DMS53 (cell line): ENCODE measurements at places on chromosomes 6 and 20.

DNA sequence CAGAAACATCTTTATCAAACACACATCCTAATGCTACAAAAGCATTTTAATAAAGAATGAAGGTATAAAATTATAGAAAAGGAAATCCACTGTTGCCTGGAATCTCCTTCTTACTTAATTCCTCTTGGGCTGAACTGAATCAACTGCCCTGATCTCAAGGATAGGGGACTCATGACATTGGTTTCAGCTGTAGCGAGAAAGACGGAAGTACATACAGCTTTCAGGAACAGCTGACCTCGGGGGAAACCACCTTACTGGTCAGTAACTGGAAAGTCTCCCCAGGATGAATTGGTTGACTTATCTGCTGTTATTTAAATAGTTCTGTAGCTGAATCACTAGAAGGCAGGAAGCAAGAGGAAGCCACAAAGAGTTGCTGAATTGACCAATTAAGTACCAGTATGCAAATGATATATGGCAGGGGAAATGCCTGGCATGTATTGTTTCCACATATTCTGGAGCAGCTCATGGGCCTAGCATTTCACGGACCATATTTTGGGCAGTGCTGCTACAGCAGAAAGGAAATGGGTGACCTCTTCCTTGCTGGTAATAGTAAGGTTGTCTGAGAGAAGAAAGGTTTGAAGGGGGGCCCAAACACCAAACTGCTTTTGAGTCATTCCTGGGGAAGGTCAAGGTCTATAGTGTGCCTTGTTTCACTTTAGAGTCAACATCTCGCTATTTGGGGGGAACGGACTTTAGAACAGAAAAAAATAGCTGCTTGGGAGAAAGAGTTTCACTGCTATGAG, 43.7 kb upstream of the MAP7 start:
- DNase-seq, result peak; percentile 64

DNA sequence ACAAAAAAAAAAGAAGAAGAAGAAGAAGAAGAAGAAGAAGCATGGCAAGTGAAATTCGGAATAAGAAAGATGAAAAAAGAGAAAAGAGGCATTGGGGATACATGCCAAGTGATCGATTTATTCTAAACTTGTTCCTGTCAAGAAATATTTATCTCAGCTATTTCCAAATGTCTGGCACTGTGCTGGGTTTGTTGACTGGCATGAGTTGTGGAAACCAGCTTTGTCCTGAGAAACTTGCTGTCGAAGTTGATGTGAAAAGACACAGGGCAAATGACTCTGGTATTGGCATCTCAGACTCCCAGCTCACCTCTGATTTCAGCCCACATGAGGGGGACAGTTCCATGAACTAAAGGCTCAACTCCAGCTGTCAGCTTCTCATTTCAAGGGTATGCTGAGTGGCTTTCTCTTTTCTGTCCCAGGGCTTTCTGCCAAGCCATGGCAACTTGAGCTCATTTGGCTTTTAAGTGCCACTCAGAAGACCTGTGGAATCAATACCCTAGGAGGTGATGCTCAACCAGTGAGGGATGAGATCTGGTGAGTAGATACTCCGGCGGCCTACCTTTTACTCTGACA, 253.3 kb upstream of the JAG1 start:
- DNase-seq, result peak; percentile 43

GRCh38 chr6:77383026-77383425, 80.3 kb downstream of the HTR1B start:
- no peak for DNase-seq

GRCh38 chr6:108748959-108749358, 99.3 kb upstream of the ARMC2 start:
- no peak for DNase-seq

- DNase-seq, result no peak
Observed at GRCh38 chr6:12446394-12446793, 156.2 kb downstream of the EDN1 start.

GRCh38 chr6:132236744-132237143, 164.5 kb downstream of the MOXD1 start:
- DNase-seq, result no peak

- DNase-seq, result no peak
Observed at GRCh38 chr20:40230486-40230885, 458.6 kb downstream of the MAFB start.

DNA sequence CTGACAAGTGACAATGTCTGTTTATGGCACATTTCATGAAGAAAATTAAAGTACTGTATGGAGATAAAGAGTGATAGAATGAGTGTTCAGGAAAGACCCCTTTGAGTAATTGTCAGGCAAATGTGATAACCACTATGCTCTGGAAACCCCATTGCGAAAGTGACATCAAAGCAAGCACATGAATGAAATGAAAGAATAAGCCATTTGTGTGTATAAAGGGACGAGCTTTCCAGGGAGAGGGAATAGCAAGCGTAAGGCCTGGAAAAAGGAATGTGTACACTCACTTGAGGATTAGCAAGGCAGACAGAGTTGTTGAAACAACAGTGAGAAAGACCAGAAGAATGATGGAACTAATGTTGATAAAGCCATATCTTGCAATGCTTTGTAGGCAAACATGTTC, 490.0 kb downstream of the GRIK2 start:
- no peak for DNase-seq

DNA sequence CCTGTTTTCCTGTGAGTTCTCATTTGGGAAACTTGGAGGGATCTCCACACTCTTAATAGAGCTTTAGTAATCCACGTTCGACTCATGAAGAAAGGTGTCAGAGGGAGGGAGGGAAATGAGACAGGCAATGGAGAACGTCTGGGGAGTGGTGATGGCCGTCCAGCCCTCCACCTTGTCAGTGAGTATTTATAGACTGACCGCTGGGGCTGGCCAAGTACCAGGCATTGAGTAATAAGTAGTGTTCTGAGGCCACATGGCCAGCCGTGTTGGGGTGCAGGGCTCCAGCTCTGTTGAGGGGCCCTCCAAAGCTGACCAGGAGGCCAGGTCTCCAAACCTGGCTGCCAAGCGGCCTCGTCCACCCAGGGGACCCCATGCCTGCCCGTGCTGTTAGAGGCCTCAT, 11.3 kb upstream of the DSN1 start:
- DNase-seq, result no peak

DNA sequence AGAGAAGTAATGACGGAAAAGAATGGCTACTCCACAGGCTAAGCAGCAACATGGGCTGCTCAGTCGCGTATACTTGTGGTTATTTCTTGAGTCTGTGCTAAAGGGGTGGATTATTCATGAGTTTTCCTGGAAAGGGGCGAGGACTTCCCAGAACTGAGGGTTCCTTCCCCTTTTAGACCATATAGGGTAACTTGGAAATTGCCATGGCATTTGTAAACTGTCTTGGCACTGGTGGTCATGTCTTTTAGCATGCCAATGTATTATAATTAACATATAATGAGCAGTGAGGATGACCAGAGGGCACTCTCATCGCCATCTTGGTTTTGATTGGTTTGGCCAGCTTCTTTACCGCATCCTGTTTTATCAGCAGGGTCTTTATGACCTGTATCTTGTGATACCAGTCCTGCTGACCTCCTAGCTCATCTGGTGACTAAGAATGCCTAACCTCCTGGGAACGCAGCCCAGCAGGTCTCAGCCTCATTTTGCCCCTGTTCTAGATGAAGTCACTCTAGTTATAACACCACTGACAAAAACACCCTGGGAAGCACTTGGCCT, 11.4 kb downstream of the LBP start:
- no peak for DNase-seq

DNA sequence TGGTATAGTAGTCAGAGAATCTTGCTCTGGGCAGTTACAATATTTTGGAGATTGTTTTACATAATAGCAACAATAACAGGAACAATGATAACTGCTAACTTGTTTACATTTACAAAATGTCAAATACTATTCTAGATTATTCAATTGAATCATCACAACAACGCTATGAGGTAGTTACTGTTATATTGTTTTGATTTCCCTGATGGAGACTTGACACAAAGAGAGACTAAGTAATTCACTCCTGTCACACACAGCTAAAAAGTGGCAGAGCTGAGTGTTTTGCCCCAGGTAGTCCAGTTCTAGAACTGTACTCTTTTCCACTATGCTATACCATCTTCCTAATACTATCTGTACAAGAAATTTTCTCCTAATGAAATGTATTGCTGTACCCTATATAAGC, 356.1 kb downstream of the LAMA2 start:
- no peak for DNase-seq

GRCh38 chr6:56416247-56416646, 168.9 kb upstream of the COL21A1 start:
- no peak for DNase-seq

DNA sequence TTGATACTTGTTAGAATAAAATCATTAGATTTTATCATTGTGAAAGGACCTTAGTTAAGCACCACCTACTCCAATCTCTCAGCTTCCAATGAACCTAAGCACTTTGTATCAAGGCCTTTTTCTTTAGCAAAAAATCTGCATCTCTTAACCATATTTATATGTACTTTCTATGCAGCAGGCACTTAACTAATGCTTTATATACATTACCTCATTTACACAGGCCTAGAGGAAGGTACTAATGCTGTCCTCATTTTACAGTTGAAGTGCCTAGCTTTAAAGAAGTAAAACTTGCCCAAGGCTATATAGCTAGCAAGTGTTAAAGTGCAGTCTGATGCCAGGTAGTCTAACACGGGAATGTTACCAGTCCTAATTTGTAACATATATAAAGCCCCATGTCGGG, 14.0 kb downstream of the MAP3K7 start:
- no peak for DNase-seq

DNA sequence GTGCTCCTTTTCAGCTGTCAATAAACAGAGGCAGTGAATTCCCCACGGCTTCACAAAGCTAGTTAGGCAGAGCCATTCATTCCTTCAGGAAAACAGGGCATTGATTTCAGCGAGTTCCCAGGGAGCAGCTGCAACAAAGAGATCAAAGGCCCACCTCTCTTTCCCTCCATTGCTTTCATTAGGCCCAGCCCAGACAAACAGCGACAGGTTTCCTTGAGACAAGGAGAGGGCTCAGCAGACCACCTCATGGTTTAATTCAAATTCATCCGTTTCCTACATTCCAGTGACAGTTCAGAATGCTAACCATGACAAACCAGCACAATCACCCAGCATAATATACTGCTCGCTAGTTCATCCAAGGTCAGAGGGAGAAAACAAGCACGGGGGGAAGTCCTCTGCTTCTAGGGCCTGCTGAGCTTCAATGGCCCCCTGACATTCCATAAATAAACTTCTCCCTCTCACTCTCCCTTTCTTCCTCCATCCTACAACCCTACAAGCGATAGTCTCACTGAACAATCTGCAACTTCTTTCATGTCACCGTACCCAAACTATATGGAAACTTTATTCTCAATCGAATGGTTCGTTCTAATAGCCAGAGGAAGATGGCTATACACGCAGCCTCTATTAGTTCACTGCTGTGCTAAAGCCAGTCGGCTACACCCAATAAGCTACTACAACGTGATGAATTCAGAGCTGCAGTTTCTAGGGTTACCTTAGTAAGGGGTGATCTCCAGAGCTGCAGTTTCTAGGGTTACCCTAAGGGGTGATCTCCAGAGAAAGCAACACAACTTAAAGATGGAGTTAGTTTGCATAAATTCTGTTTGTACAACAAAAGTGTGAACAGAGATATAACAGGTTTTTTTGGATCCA, 34.7 kb downstream of the PLAGL1 start:
- DNase-seq, result no peak

- DNase-seq, result peak; percentile 82
Observed at GRCh38 chr6:138692058-138692977, 81.3 kb upstream of the CCDC28A start.

DNA sequence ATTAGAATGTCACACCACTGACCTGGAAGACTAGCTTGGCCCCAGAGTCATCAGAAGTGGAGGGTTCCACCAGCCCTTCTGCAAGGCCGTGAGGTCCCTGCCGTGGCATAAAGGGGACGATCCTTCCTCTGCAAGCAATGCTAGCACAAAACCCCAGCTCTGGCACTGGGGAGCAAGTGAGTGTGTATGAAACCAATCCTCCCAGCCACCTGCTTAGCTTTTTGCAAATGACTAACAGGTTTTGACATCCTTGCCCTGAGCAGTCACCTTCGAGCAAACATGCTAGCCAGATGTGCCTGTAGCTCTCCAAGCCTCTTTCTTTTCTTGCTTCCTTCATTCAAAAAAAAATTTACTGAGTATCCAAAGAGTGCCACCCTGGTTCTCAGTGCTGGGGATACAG, 8.6 kb downstream of the SULF2 start:
- DNase-seq, result no peak

GRCh38 chr6:5213836-5214235, 46.9 kb downstream of the LYRM4 start:
- DNase-seq, result no peak
